ENCODE measurements at places on chromosomes 12 and 14. TPM values are rescaled to one million over a fixed set of nuclear protein-coding genes. Genes with fewer than 3 reads are reported as not detected.

SLC6A15 gene
- total RNA-seq = not detected

DNA sequence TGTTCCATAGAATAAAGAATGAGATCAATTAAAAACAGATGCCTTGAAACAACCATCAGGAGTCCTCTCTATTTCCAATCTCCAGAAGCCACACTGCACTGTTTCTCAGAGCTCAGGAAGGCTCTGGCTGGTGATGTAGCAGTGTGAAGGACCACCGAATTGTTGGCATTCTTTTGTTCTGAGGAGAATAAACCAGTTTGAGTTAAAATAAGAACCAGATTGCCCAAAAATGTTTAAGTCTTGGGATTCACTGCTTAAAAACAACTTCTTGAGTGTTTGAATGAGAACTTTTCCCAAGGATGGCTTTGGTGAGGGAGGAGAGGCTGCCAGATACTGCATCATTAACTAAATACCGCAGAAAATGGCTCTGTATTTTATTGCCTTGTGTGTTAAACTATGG lies 341.2 kb downstream of the C12orf75 start:
- H3K4me1 ChIP-seq = peaks cover 4% of the 10 kb centered on the region
- no peak for DNase-seq
- H3K4me3 ChIP-seq = no peak overlapping the region
- H3K36me3 ChIP-seq = no peaks in the 10 kb centered on the region

KRT85 gene
- total RNA-seq = not detected

DNA sequence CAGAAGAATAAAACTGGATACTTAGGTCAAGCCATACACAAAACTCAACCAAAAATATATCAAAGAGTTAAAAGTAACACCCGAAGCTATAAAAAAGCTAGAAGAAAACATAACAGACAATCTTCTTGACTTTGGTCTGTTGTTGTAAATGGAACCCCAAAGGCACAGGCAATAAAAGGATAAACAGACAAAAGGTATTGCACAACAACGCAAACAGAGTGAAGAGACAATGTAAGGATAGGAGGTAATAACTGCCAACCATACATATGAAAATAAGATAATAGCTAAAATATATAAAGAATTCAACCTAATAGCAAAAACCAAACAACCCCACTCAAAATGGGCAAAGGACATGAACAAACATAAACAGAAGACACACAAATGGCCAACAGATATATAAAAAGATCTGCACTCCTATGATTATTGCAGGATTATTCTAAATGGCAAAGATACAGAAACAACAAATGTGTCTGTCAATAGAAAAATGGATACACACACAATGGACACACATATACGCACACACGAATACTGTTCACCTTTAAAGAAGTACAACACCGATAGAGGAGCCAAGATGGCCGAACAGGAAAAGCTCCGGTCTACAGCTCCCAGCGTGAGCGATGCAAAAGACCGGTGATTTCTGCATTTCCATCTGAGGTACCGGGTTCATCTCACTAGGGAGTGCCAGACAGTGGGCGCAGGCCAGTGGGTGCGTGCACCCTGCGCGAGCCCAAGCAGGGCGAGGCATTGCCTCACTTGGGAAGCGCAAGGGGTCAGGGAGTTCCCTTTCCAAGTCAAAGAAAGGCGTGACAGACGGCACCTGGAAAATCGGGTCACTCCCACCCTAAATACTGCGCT lies 1137.1 kb downstream of the FSCB start:
- H3K27ac ChIP-seq = no peak overlapping the region
- no peaks in the 10 kb centered on the region for H3K27me3 ChIP-seq
- H3K36me3 ChIP-seq = no peaks in the 10 kb centered on the region
- H3K4me3 ChIP-seq = no peak overlapping the region

- no peaks in the 10 kb centered on the region for H3K27me3 ChIP-seq
- H3K36me3 ChIP-seq = no peaks in the 10 kb centered on the region
- H3K4me3 ChIP-seq = no peak overlapping the region
- H3K4me1 ChIP-seq = peaks cover 12% of the 10 kb centered on the region
- DNase-seq = no peak
- H3K27ac ChIP-seq = no peak overlapping the region
Observed at GRCh38 chr12:58922849-58923248, 2.5 kb upstream of the LRIG3 start.

MGAT4C gene
- total RNA-seq = 0.14 TPM

- H3K27ac ChIP-seq = peak overlapping the region; percentile 74
- DNase-seq = peak; percentile 63
- H3K4me3 ChIP-seq = no peak overlapping the region
- H3K27me3 ChIP-seq = no peaks in the 10 kb centered on the region
Observed at GRCh38 chr12:50825372-50825838, 17.3 kb upstream of the TMPRSS12 start.

- no peak overlapping the region for H3K27ac ChIP-seq
- no peaks in the 10 kb centered on the region for H3K36me3 ChIP-seq
- H3K4me1 ChIP-seq = no peaks in the 10 kb centered on the region
- DNase-seq = no peak
- H3K4me3 ChIP-seq = no peak overlapping the region
- no peaks in the 10 kb centered on the region for H3K27me3 ChIP-seq
Observed at GRCh38 chr12:32170437-32170998, 63.9 kb downstream of the BICD1 start.

- no peak overlapping the region for H3K27ac ChIP-seq
- DNase-seq = no peak
- no peaks in the 10 kb centered on the region for H3K27me3 ChIP-seq
- H3K4me3 ChIP-seq = no peak overlapping the region
- H3K36me3 ChIP-seq = no peaks in the 10 kb centered on the region
Observed at GRCh38 chr14:78488938-78489337, 318.8 kb downstream of the NRXN3 start.

DNA sequence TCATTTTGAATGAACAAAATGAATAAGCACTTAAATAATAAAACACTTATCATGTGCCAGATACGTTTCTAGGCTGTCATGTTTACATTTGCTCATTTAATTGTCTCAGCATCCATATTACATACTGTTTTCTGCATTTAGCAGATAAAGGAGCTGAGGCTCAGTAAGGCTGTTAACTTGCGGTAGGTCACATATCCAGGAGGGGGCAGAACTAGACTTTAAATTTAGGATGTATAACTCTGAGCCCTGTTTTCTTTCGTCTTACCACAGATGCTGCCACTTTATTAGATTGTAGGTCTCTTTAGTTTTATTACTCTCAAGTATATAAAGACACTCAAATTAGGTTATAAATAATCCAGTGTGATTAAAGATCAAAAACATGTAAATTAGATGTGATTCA lies 17.7 kb downstream of the IRAK4 start:
- no peak overlapping the region for H3K4me3 ChIP-seq
- H3K4me1 ChIP-seq = no peaks in the 10 kb centered on the region
- no peaks in the 10 kb centered on the region for H3K36me3 ChIP-seq
- no peaks in the 10 kb centered on the region for H3K27me3 ChIP-seq

MEG3 gene
- 86.6 TPM for total RNA-seq

Measured in adrenal gland (tissue), 19 donors.